ENCODE measurements at places on chromosomes 4 and X.

GRCh38 chrX:63754136-63754859, 30.7 kb downstream of the ARHGEF9 start:
- ATAC-seq = peak; percentile 26

GRCh38 chrX:110803506-110803905, 7.9 kb upstream of the CHRDL1 start:
- ATAC-seq = no peak

DNA sequence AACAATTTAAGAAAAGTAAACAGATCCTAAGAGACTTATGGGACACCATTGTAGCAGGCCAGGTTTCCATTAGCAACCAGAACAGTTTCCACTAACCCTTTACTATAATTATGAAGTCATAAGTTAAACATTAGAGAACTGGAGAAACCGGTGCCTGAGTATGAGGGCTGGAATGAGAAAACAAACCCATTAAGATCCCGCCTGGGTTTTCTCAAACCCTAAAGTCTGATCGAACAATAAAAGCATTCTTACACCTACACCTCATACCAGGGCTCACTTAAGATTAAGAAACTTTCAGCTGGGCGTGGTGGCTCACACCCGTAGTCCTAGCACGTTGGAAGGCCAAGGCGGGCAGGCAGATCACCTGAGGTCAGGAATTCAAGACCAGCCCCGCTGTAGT, 13.7 kb upstream of the DHX15 start:
- ATAC-seq = no peak

GRCh38 chrX:153670748-153671588, 2.6 kb downstream of the PNCK start:
- ATAC-seq = no peak

GRCh38 chrX:149527705-149528104, 13.1 kb upstream of the EOLA1 start:
- ATAC-seq = peak; percentile 58

DNA sequence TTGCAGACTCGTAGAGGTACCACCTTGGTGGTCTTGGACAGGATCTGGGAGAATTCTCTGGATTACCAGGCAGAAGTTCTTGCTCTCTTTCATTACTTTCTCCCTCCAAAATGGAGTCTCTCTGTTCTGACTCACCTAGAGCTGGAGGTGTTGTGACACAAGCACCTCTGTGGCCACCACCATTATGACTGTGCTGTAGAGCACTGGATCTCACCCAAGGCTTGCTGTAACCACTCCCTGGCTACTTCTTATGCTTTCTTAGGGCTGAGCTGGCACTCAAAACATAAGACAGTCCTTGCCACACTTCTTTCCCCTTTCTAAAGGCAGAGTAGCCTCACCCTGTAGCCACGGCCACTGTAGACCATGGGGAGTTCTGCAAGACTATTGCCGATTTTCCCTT, 296.6 kb upstream of the DIPK2B start:
- no peak for ATAC-seq

DNA sequence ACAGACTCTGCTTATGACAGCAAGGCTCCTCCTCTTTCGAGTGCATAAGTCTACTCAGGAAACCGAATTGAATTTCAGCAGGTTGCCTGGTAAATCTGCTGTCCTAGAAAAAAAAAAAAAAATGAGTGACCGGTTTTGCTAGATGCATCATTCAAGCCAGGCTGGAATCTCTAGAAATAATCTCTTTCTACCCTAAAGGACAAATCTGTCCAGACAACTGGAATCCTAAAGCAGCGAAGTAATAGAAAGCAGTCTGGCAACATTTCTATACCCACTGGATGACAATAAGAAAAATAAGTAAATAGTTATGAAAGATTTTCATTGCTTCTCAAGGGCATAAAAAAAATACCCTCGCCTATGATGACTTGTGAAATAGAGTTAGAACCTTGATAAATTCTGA, 703.5 kb downstream of the RPA4 start:
- no peak for ATAC-seq

DNA sequence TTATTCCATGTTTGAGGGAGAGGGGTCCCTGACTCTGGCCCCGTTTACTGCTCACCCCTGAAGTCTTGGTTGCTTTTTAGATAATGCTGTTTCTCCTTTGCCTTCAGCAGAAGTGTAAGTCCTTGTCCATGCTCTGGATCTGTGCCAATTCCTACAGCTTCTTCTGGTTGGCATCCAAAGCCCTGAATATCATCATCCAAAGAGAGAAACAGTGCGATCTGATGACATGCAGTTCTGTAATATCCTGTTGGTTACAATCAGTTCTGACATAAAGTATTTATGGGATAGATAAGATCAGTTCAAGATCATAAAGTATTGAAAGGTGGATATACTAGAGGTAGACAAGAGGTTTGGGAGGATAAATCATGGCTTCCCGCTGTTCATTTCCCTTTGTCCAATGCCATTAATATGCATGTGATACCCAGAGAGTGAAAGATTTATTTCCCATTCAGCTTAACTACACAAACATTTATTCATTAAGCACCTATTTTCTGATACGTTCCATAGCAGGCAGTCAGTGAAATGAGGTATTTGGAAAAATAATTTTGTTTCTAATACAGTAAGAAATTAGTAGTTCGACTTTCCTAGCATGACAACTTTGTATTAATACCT, 53.2 kb upstream of the TMEM150C start:
- no peak for ATAC-seq

GRCh38 chrX:129979207-129979920, 3.1 kb upstream of the BCORL1 start:
- ATAC-seq = no peak

- ATAC-seq = no peak
These were observed 35.2 kb upstream of the ZNF518B start for GRCh38 chr4:10492464-10492863.

DNA sequence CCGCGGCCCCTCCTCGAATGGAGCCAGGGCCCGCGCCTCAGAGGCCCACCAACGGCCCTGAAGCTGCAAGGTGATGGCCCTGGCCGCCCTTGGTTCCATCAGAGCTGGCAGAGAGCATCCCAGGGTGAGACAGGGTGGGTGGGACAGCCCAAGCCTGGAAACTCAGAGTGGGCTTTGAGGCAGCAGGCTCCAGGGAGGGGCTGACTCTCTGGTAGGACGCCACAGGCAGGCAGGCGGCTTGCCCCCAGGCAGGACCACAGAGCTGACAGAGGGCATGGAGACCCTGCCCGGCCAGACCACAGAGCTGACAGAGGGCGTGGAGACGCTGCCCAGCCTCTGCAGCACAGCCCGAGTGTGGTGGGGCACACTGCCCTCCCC, 4.8 kb downstream of the MYL5 start:
- ATAC-seq = no peak

GRCh38 chr4:125280892-125281403, 33.8 kb upstream of the FAT4 start:
- ATAC-seq = no peak

DNA sequence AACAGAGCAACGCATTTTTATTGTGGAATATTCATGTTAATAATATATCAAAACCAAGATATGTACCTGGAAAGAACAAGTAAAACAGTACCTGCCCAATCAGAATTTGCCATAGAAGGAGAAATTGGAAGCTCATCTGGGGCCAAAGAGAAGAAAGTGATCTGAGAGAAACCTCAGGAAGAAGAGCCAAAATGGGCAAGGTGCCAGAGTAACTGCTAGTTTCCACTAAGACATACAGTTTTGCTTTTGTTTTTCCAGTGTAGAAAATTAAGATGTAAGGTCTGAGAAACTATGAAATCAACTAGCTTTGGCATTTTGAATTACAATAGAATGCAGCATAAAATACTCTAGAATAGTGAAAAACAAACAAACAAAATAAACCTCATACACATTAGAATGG, 2201.2 kb downstream of the ARAP2 start:
- no peak for ATAC-seq

DNA sequence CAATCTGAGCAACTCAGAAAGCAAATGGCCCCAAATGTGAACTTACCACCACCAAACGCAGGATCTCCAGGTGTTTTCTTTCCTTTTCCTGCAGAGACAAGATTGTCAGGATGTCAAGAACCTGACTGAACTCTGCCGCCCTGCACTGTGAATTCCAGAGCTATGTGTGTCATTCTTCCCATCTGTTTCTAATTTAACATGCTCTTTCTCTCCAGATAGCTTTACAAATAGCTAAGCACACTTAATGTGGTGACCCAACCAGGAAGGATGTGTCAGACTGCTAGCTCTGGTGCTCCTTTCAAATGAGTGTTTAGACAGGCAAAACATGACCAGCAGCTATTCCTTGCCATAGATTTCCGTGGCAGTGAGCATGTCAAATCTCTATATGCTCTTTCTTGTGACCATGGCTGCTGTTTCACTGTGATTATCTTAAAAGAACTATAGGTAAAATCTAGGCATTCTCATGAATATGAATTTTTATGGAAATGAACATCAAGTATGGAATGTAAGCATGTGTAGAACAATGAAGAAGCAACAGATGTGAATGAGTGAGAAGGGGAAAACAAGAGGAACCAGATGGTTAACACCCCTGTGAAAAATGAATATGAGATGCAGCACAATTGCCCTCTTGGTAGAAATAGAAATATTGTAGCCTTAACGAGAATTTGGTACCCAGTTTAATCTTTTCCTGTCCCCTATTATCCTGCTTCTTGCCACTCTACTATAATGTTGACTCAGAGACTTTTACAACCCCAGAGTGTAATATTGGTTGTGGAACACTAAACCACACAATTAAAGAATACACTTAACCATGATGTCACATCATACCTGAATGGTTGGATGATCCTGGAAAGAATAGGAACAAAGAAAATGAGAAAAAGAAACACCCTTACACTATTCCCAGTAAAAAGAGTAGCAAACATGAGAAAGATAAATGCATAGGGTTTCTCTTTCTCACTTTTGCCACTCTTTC, 247.8 kb upstream of the DKK2 start:
- peak; percentile 92 for ATAC-seq

GRCh38 chr4:23161787-23162186, 469.1 kb downstream of the GBA3 start:
- ATAC-seq = no peak

DNA sequence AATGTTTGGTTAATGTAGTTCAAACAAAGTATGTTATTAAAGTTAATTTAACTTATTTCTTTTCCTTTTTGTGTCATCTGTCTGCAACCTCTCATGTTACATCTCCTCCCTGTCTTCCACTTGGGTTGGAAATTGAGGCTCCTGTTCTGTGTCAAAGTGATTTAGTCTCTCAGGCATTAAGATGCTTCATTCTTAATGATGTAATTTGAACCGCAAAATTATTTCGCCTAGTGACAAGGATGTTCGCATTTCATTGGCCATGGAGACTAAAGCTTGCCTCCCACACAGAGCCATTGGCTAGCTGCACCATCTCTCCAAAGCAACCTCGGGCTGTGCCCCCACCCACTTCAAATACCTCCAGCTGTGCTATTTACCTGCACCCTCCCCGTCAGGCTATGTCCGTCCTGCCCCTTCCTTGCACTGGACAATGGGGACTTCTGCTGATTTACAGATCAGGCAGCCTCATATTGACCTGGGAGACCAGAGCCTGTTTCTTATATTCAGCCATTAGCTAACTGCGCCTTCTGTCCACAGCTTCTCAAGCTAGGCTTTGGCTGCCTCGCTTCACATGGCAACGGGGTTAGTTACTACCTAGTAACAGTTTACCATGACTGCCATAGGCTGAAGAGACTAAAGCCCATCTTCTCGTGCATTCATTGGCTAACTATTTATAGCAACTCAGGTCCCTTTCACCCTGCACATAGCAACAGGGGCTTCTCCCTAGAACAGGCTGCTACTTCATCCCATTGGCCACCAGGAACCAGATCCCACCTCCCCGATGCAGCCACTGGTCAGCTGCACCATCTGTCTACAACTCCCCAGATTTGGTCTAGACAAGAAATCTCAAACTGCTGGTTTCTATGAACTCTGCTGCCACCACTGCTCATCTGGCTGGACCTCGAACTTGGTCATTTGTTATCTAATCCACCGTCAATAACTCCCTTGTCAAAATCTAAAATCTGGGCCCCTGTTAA, 8.6 kb upstream of the ZNF157 start:
- ATAC-seq = peak; percentile 90

DNA sequence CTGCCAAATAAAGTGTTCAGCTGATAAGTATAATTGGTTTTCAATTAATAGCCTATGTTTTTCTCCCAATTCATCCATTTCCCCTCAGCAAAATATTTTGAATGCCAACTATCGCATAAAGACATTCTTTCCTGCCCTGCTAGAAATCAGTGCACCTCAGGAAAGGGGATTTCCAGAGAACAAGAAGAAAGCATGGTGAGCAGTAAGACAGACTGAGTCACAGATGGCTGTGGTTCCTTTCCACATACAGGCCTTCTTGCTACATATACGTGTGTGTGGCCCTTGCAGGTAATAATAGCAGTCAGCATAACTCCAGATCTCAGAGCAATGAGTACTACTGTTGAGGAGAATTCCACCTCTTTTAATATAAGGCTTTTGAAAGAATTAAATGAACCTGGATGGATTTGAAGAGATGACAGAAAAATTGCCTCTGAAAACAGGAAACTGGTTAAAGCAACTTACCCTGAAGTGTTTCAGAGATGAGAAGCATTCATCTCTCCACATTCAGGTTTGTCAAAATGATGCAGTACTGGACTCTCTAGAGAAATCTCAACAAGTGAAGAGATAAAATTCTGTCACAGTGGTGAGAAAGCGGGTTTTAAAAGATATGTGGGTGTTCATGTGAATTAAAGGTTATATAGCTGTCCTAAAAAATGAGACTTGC, 13.6 kb downstream of the GASK1B start:
- 0 out of 3 replicates have a peak, but pooled peaks have one; percentile 14 for ATAC-seq

GRCh38 chrX:53324803-53325202, 43.4 kb upstream of the IQSEC2 start:
- ATAC-seq = no peak

GRCh38 chr4:165079476-165079875, 25.8 kb downstream of the TRIM75 start:
- no peak for ATAC-seq

GRCh38 chr4:19580095-19580494, 671.6 kb upstream of the SLIT2 start:
- ATAC-seq = no peak

GRCh38 chr4:57442831-57443291, 332.7 kb upstream of the IGFBP7 start:
- 0 out of 3 replicates have a peak, but pooled peaks have one; percentile 44 for ATAC-seq

GRCh38 chrX:153941336-153942252, 2.8 kb downstream of the RENBP start:
- no peak for ATAC-seq

DNA sequence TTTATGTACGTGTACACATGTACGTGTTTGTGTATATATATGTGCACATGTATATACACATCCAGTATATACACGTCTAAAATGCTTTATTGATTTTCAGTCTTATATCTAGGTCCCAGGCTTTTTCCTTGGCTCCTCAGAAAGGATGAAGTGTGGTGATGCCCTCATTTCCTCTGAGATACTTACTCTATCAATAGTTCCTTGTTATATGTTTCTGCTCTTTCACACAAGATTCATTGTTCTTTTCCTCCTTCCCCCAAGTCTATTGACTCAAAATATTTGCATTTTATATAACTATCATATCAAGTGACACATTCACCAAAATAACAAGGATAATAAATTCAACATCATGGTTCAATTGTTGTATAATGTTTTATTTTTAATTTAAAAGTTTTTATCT, 359.2 kb downstream of the EPHA5 start:
- ATAC-seq = no peak

- ATAC-seq = no peak
These were observed 8.0 kb downstream of the CYP2U1 start for GRCh38 chr4:107939307-107939706.

Measured in SK-N-SH treated with all-trans-retinoic acid at 6 μM for 48 hours (cell line).